Dermis blood vessel endothelial cell (primary cell): ENCODE measurements at places on chromosomes 11 and 22. TPM values are rescaled to one million over a fixed set of nuclear protein-coding genes. Genes with fewer than 3 reads are reported as not detected.

The FAM118A gene
- total RNA-seq: 14.2 and 28.6 TPM in 2 replicates

The FGF3 gene
- not detected in 2 replicates for total RNA-seq

GRCh38 chr11:76597533-76598425, 72.8 kb downstream of the LRRC32 start:
- no peak for DNase-seq

DNA sequence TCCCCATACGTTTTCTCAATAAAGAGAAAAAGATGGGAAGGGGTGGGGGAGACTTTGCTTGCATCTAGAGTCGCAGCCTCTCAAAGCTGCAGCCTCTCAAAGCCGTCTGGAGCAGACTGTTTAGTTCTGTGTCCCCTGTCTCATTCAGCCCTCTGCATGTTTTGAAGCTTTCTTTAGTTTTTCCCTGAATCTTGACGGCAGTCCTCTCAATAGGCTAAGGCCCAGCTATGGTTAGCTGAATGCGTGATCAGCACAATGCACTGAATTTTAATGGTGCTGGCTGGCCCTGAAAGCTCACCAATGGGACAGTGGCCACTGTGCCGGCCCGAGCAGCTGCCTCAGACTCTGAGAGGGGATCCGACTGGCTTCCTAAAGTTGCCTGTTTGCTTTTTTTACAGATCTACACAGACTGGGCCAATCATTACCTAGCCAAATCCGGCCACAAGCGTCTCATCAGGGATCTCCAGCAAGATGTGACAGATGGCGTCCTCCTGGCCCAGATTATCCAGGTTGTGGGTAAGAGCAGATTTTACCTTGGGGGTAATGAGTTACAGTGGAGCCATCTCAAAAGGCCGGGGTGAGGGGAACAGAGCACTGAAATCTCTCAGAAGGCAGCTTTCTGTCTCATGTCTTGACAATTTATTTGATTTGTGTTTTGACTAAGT, 119.6 kb downstream of the NAV2 start:
- no peak for DNase-seq
